ENCODE measurements at places on chromosomes 3 and 15.

DNA sequence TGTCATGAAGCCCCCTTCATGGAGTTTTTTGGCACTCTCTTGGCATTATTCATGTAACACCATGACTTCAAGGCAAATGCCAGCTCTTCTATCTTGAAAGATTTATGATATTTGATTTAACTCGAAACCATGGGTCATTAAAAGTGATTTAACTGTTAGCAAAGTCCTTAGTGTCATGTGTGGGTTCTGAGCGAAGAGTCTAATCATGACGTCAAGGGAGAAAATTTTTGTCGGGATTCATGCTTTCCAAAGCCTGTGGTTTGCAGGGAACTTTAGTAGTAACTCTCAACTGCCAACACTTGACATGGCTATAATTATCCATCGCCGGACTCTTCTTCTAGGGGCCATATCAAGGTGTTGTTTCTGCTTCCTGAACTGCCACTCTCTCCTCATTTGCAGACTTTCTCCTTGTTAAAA lies 11.5 kb downstream of the GXYLT2 start:
- no peak for DNase-seq

DNA sequence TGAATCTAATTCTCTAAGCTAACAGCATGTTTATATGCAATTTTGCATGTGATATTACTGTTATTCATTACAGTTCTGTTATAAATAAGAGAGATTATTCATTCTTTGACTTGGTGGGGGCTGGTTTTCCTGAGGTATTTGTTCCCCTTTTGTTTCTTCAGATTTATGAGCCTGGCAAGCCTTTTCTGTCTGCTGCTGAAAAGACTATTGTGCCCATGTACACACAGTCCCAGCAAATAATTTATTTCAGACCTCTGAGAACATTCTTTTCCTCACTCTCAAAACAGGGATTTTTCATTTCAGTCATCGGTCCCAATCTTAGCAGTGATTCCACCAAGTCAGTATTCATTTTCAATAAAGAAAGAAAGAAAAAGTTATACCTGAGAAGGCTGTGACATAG lies 716.8 kb downstream of the NSUN3 start:
- no peak for DNase-seq

DNA sequence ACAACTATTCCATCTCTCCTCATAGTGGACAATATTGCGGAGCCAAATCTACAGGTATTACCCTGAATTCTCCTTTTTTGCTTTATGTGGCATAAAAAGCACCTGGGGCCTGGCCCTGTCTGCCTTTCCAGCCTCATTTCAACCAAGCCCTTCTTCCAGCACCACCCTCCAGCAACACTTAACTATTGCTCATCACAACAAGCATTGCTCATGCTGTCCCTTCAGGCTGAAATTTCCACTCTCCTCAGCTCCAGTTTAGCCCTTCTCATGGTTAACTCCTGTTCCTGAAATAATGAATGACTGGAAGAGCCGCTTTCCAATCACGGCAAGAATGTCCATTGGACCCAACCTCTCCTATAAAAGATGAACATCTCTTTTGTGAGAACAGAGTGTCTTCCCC lies 107.4 kb downstream of the P2RY1 start:
- peak; percentile 4 for DNase-seq

DNA sequence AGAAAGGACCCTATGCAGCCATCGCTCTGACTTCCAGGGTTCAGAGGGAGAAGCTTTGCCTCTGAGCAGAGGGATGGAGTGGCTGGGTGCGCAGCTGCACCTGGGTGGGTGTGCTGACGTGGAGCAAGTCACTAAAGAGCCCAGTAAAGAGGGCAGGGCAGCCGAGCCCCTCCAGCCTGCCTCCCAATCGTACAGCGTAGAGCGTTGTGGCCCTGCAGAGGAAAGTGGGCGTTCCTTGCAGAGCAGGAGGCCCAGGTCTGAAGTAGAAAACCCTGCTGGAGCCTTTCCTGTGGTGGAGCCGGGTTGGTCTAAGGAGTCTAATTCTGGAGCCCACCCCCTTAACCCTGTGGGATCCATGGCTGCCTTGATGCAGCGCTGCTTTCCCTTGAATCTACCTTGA lies 61.0 kb downstream of the ABTB1 start:
- no peak for DNase-seq

GRCh38 chr3:69542089-69542804 lies 156.4 kb upstream of the FRMD4B start:
- DNase-seq = no peak

- no peak for DNase-seq
Measured at GRCh38 chr3:134536781-134537180, 50.9 kb downstream of the CEP63 start.

DNA sequence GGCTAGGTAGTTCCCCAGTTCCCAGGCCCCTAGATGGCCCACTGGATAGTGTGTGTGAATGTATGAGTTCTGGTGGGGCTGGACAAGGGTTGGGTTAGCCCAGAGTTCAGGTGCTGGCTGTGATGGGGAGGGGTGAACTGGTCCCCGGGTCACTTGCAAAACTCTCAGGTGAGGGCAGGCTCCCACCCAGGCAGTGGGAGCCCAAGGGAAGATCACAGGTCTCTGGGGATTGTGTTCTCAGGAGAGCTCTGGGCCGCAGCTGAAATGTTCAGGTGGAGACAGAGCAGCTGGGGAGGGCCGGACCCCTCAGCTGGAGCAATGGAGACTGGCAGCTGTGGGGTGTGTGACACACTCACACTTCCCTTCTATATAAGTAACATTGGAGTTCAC lies 12.8 kb upstream of the FAM98B start:
- no peak for DNase-seq

All from HCEC 1CT (cell line).